T-helper 2 cell treated with Interferon-gamma antibody and Interleukin-4, amounts not matched to agents 5 μg/mL and 100 μg/mL, for 36 hours (primary cell): ENCODE measurements at places on chromosomes 13 and 19.

GRCh38 chr19:19366434-19367396 is 38.8 kb upstream of the GATAD2A start:
- DNase-seq = peak; percentile 69

GRCh38 chr13:75454497-75454896 is 27.5 kb downstream of the TBC1D4 start:
- no peak for DNase-seq

- no peak for DNase-seq
These were observed 30.3 kb upstream of the MCF2L start for GRCh38 chr13:112938680-112939079.

DNA sequence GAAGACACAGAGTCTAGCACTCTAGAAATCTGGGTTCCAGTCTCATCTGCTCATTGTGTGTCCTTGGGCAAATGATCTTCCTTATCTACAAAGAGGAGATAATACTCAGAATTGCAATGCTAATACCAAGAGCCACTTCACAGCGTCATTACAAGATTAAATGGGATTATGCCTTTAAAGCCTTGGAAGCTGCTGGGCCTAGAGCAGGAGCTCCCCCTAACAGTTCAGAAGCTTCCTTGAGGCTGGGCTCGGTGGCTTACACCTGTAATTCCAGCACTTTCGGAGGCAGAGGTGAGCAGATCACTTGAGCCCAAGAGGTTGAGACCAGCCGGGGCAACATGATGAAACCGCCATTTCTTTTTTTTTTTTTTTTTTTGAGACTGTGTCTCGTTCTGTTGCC is 27.6 kb downstream of the AP2S1 start:
- no peak for DNase-seq

GRCh38 chr13:33879118-33879517 is 61.2 kb downstream of the RFC3 start:
- no peak for DNase-seq

DNA sequence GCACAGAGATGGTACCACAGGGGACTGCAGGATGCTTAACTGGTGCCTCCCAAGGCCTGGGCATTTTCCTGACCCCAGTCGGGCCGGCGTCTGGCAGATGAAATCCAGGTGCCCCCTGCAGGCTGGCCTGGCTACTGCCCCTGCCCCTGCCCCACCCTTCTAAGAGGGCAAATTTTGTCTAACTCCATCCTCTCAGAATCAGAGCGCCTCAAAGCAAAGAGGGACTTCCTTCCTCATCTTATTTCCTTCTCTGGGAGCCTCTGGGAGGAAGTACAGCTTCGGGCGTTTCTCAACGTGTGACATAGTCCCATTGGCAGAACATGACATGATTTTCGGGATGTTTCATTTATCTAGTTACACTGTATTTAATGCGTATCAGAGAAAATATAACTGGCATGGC is 2.7 kb downstream of the PRKACA start:
- DNase-seq = peak; percentile 38

GRCh38 chr13:110442930-110443621 is 118.4 kb downstream of the RAB20 start:
- no peak for DNase-seq

DNA sequence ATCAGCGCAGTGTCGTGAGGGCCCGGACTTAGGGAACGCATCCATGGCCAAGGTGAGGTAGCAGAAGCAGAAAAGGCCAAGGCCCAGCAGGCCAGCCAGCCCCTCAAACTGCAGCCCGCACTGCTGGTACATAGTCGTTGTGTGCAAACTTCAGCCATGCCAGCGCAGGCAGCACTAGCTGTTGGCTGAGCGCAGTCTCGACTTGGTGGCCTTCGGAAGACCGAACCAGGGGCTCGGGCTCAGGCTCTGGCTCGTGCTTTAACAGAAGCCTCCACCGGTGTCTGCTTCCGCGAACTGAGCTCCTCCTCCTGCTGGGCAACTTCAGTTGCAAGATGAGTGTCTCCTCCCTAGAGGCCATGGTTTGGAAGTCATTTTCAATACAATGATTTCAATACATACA is 157.5 kb downstream of the DNAJC15 start:
- no peak for DNase-seq

DNA sequence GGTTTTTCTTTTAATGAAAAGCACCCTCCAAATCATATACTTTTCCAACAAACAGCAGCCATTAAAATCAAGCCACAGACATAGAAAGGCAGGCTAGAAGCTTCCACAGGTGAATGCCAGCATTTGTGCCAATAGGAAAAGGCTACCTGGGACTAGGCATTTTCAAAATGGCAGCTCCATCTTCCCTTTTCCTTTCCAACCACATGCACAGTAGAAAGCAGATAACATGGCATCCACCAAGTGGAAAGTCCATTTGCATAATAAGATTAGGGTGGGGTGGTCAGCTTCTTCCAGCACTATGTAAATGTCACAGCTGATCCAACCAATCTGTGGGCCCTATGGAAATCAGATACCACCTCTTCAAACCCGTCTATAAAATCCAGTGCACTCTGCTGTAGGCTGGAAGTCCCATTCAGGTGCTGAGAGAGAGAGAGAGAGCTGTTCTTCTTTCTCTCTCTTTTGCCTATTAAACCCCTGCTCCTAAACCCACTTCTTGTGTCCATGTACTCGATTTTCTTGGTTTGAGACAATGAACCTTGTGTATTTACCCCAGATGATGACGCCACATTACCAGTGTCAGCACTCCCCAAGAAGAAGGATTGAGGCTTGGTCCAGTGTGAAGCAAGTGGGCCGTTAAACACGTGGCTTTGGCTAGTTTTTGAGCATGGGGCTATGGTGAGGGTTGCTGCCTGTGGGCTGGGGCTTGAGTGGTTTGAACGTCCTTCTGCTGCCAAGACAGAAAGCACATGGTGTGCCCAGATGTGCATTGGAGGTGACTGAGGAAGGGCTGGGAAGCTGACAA is 24.2 kb upstream of the IGFL1 start:
- no peak for DNase-seq

DNA sequence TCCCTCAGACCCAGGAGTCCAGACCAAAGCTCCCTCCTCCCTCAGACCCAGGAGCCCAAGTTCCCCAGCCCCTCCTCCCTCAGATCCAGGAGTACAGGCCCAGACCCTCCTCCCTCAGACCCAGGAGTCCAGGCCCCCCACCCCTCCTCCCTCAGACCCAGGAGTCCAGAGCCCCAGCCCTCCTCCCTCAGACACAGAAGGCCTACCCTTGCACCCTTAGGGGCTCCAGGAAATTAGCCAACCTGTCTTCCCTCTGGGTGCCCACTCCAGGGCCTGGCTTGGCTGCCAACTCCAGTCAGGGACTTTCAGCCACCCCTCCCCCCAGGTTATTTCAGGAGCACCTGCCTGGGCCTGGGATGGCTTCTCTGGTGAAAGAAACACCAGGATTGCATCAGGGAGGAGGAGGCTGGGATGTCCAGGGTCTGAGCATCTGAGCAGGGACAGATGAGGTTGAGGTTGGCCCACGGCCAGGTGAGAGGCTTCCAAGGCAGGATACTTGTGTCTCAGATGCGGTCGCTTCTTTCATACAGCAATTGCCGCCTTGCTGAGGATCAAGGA is at the start of gene FGF21:
TSS of gene FGF21 (plus strand) at position 441 of the 558 bp plus-strand sequence. CDS start 713 bp downstream, outside the sequence.
- no peak for DNase-seq

DNA sequence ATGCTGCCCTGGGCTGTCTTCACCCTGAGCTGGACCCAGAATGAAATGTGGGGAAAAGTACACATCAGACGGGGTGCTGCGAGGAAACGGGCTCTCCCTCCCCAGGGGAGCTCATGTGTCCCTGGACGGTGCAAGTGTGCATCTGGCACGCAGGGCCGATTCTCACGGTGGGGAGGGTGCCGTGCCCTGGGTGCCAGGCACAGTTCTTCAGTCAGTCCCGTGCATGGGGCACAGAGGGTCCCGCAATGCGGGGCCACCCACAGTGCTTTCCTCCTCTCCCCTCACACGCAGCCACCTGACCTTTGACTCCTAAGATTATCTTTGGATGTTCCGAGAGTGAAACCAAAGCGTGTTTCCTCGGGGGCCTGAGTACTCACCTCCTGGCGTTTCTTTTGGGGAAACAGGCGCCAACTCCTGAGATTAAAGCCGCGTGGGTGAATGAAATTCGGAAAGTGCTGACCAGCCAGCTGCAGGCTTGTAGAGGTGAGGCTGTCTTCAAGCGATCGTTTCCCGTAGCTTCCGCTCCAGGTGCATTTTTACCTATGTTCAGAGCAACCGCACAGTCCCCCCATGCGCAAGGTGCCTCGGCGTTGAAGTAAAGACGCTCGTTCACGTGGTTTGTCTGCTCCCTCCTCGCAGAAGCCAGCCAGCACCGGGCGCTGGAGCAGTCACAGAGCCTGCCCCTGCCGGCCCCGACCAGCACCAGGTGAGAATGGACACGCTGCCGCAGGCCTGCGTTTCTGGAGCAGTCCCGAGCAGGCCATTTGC is 17.5 kb upstream of the F7 start:
- no peak for DNase-seq

- DNase-seq = no peak
These were observed 14.4 kb upstream of the AKAP8 start for GRCh38 chr19:15393963-15394362.

GRCh38 chr19:50912727-50913716 is 1.8 kb upstream of the KLK4 start:
- DNase-seq = peak; percentile 56

DNA sequence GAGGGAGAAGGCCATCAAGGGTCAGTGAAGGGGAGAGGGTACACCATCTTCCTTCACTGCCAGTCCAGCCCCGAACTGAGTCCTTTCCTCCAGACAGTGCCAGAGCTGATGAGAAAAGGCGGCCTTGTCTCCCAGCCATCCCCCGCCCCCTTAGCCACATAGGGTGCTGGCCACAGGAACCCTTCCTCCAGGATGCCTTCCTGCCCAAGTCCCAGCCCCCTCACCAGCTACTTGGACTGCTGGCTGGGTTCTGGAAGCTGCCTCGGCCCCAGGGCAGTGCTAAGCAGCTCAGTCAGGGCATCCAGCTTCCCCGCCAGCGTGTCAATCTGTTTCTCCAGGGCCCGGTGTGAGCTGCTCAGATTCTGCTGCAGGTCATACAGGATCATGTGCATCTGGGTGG is 12.6 kb upstream of the SMG9 start:
- DNase-seq = no peak

DNA sequence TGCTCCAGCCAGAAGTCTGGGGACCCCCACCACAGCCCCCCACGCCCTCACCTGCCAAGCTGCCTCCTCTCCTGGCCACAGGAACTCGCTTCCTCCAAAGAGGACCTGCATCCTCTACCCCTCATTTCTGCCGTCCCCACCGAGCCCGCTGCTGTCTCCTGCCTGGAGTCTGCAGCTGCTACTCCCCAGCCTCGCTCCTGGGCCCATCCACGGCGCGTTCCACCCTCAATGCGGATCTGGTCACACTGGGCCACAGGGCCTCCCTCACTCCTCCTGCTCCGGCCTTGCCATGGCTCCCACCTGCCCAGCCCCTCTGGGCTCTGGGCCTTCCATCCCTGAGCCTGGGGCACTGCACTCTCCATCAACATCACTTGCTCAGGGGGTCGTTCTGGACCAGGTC is 4.3 kb downstream of the BTBD2 start:
- no peak for DNase-seq

GRCh38 chr19:48616491-48617056 is 1.7 kb upstream of the FAM83E start:
- no peak for DNase-seq

DNA sequence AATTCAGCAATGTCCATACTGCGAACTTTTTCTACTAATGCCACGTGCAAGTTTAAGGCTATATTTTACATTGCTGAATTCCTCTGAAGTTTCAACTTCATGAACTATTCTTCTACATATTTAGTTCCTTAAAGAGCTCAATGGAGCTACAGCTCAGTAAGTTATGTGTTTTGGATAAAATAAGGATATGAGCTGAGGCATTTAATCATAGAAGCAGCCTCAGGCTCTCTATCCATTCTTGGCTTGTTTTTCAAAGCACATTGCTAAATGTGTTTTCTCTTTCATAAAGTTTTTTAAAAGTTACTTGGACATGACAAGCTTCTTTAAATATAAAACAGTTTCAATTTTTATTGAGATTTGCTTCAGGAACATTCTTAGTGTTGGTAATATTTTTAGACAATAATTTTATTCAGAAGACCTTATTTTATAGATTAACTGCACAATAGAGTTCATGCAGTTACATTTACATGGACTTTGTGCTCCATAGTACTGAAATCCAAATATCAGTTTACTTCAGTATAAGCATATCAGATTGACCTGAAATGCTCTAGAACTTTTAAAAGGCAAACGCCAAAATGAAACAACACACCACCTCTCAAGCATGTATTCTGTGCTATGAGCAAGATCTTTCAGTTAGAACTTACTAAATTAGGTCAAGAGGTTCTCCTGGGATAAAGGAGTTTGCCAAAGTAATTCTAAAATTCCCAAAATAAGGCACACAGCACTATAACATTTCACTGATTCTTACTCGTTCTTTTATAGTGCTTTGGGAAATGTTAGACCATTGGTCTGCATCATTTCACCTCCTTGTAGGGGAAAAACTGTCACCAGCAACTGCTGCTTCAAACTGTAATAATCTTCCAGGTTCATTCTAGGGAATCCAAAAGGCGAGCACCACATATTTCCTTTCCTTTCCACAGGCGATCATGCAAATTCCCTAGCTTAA is 275.5 kb downstream of the ENOX1 start:
- DNase-seq = no peak

- peak; percentile 10 for DNase-seq
These were observed 588 bp upstream of the DPY19L3 start for GRCh38 chr19:32404933-32405430.

GRCh38 chr13:96728463-96728862 is 265.8 kb downstream of the OXGR1 start:
- DNase-seq = no peak

GRCh38 chr19:1082165-1082927 is 12.8 kb downstream of the POLR2E start:
- peak; percentile 68 for DNase-seq

DNA sequence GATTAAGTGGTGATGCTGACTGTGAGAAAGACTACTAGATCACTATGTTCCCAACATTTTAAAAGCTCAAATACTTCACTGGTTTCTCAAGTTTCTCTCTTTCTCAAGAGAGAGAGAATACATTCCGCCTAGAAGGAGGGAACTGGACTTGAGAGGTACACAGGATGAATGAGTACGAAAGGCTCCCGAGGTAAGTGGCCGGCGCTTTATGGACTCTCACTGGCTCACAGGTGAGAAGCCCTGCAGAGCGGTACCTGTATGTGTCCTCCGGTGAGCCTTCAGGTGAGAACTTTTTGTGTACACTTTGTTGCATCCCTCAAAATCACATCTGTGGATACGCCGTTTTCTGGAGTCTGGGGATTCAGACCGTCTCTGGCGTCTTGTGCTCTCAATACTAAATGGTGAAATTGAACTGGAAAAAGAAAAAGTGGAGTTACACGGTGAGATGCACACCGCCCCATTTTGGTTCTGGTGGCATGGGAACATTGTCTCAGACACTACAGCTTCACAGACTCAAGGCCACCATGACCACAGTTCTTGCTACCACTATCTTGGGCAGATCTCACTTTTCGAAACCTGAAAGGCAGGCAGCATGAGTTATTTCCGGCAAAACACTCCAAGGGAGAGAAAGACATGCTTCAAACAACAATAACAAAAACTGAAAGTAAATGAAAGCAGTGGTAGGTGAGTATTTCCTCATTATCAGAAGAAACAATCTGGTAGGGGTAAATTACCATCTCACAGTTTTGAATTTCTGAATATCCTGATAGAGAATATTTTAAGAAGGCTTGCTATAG is 418.9 kb downstream of the KLF12 start:
- DNase-seq = peak; percentile 72

GRCh38 chr13:100235311-100235901 is 146.5 kb downstream of the PCCA start:
- no peak for DNase-seq

GRCh38 chr19:45514376-45515051 is 7.2 kb downstream of the VASP start:
- no peak for DNase-seq

- no peak for DNase-seq
These were observed 4.6 kb upstream of the SSBP4 start for GRCh38 chr19:18414504-18415177.

- no peak for DNase-seq
These were observed 783.3 kb upstream of the ATXN8OS start for GRCh38 chr13:69324090-69324886.
